ENCODE measurements at places on chromosomes 3 and 15.

GRCh38 chr15:61685534-61685933, 374.7 kb downstream of the VPS13C start:
- H3K27me3 ChIP-seq, result no peaks in the 10 kb centered on the region
- H3K36me3 ChIP-seq, result no peaks in the 10 kb centered on the region
- no peak overlapping the region for H3K4me3 ChIP-seq
- no peak overlapping the region for H3K27ac ChIP-seq
- no peak for DNase-seq

- H3K4me3 ChIP-seq, result no peak overlapping the region
- no peaks in the 10 kb centered on the region for H3K36me3 ChIP-seq
- no peaks in the 10 kb centered on the region for H3K27me3 ChIP-seq
- DNase-seq, result no peak
- peaks cover 11% of the 10 kb centered on the region for H3K4me1 ChIP-seq
- H3K27ac ChIP-seq, result no peak overlapping the region
Measured at GRCh38 chr3:182331341-182331740, 462.0 kb upstream of the ATP11B start.

GRCh38 chr3:116246406-116246980, 198.8 kb downstream of the LSAMP start:
- H3K27me3 ChIP-seq, result no peaks in the 10 kb centered on the region
- H3K27ac ChIP-seq, result no peak overlapping the region
- H3K36me3 ChIP-seq, result no peaks in the 10 kb centered on the region
- no peak overlapping the region for H3K4me3 ChIP-seq
- no peaks in the 10 kb centered on the region for H3K4me1 ChIP-seq
- no peak for DNase-seq

GRCh38 chr3:79886204-79886603, 118.4 kb upstream of the ROBO1 start:
- H3K4me1 ChIP-seq, result no peaks in the 10 kb centered on the region
- H3K27me3 ChIP-seq, result no peaks in the 10 kb centered on the region
- H3K36me3 ChIP-seq, result no peaks in the 10 kb centered on the region
- no peak overlapping the region for H3K27ac ChIP-seq
- DNase-seq, result no peak

GRCh38 chr3:69201658-69202057, 79.3 kb upstream of the LMOD3 start:
- 0 out of 2 replicates have a peak, but pooled peaks cover 5% of the 10 kb centered on the region for H3K4me1 ChIP-seq
- no peak overlapping the region for H3K27ac ChIP-seq
- no peaks in the 10 kb centered on the region for H3K27me3 ChIP-seq
- H3K36me3 ChIP-seq, result no peaks in the 10 kb centered on the region
- no peak overlapping the region for H3K4me3 ChIP-seq
- DNase-seq, result no peak

DNA sequence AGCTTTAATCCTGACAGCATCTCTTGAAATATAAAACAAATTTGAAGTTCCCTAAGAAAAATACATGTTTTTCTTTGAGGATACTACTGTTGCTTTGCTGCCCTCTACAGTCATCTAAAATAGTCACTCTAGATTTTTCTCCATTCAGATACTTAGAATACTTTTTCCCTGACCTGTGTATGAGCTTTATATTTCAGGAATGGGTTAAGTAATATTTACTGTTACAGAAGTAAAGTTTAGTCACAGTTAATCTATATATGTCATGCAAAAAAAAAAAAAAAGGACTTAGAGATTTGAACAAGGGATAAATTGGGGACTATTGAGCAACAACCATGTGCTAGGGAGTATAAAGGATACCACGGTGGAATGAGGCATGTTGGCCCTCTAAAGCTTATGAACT, 8.8 kb downstream of the NECTIN3 start:
- no peaks in the 10 kb centered on the region for H3K36me3 ChIP-seq
- peak; percentile 48 for DNase-seq
- no peak overlapping the region for H3K4me3 ChIP-seq
- H3K27ac ChIP-seq, result no peak overlapping the region

DNA sequence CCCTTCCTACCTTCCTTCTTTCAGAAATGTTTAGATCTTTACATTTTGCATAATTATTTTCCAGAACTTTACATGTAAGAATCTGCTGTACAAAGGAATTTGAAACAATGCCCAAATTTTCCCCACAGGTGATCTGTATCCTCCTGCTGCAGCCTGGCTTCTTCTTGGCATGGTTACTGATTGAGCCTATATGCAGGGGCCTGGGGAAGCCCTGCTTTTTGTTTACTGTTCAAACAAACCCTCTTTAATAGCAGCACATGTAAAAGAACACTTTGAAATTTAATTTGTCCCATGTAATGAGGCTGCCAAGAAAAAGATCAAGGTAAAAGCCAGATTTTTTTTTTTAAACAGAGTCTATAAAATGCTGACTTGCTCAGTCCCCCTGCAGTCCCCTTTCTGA, 432.2 kb downstream of the TUSC7 start:
- no peaks in the 10 kb centered on the region for H3K36me3 ChIP-seq
- H3K4me3 ChIP-seq, result no peak overlapping the region
- no peaks in the 10 kb centered on the region for H3K4me1 ChIP-seq
- H3K27ac ChIP-seq, result no peak overlapping the region

DNA sequence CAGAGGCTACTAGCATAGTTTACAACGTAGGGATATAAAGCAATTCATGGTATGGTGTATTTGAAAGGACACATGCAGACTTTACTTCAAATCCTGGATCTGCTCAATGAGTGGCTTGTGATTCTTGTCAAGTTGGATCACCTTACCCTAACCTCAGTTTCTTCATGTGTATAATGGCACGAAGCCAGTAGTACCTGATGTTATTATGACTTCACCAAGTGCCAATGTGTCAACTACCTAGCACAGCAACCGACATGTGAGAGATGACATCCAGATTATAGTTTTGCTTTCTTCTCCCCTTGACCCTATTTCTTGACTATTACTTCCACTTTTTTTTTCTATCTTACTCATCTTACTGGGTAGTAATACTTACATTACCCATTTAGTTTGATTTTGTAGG, 304.5 kb downstream of the RBMS3 start:
- H3K4me3 ChIP-seq, result no peak overlapping the region
- no peak overlapping the region for H3K27ac ChIP-seq
- no peaks in the 10 kb centered on the region for H3K36me3 ChIP-seq
- no peak for DNase-seq
- no peaks in the 10 kb centered on the region for H3K27me3 ChIP-seq

DNA sequence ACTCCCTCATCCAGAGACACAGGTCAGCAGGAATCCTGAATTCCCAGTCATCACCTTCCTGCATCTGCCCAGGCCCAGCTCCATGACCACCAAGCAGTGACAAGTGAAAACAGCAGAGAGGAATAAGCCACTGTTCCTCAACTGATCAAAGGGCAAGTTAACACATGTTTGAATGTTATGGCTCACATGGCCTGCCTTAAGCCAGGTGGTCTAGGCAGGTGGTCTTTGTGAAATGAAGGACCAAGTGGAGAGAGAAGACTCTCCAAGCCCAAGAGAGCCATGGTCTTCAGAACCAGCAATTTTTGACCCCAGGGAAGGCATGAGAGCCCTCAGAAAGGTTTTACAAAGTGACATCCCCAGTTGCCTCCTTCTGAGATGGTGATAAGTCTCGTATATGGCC, 161.8 kb downstream of the EPHB1 start:
- H3K36me3 ChIP-seq, result no peaks in the 10 kb centered on the region
- H3K4me3 ChIP-seq, result no peak overlapping the region
- DNase-seq, result no peak
- H3K4me1 ChIP-seq, result no peaks in the 10 kb centered on the region

DNA sequence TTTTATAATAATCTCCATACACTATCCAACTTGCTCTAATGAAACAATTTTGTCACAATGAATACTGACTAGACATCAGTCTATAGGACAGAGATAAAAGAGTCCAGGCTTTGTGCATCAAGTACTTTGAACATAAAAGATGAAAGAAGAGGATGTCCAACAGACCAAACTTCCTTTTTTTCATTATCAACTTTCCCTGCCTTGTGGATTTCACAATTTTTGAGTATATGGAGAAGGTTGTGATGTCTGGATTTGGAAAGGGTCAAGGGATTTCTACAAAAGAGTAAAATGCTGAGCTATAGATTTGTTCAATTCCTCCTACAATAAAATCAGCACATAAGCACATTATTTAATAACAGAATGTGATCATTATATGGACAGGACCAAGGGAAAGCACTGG, 25.7 kb downstream of the CD47 start:
- no peaks in the 10 kb centered on the region for H3K4me1 ChIP-seq
- no peak for DNase-seq
- H3K27me3 ChIP-seq, result no peaks in the 10 kb centered on the region
- H3K4me3 ChIP-seq, result no peak overlapping the region
- H3K27ac ChIP-seq, result no peak overlapping the region

DNA sequence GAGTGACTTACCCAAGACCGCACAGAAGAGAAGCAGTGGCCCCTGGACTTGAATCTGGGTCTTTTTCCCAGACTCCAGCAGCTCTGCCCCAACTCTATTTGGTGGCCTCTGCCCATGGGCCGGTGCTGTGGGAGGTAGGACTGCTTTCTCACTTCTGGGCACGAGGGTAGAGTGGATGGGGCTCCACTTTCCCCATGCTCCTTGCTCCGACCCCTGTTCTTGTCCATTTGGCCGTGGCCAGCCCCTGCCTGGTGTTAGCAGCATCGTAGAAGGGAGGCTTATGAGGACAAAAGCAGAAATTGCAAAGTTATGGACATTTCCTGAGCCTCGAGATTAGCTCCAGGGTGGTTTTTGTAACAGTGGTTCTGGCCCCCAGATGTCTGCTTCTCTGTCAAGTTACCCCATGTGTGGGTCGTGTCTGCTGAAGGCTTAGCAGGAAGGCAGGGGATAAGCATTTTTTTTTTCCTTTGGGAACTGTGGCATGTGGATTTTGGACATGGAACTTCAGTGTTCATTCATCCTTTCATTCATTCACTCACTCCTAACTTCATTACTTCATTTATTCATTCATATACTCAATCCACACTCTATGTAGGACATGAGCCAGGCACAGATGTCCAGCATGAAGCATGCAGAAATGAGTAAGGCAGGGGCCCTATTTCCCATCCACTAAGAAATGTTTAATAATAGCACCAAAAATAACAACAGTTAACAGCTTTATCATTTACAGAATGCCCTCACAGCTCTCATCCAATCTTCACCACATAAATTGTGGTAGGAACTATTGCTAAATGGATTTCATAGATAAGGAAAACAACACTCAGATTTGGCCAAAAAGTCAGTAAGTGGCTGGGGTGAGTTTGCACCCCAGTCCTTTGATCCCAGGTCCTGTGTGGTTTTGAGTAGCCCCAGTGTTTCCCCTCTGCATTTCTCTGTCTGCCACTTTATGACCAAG, 180.5 kb downstream of the OPA1 start:
- H3K4me3 ChIP-seq, result no peak overlapping the region
- peaks cover 8% of the 10 kb centered on the region for H3K4me1 ChIP-seq

DNA sequence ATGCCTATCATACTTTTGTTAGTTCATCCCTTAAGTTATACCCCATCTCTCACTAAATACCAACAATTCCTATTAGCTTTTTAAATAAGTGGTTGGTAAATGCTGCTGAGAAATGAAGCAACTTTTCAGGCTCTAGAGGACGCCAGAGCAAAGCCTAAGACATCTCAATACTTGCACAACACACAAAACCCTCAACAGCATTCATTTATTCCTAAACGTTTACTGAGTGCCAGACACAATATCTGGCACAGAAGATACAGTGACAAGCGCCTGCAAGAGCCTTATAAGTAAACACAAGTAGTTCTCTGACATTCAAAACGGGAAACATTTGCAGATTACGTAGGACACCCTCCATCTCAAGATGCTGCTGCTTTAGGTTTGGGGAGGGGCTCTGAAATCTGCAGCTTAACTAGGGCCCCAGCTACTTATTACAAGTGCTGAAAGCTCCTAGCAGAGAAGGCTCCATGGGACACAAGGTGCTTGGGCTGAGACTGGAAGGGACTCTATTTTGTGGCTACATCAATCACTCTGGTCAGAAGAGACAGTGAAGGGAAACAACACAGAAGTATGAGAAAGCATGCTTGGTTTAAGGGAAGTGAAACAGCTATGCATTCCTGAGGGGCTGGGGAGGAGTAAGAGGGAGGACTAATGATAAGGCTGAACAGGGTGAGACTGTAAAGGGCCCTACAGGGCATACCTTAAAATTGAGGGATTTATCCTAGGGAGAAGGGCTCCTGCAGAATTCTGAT, 311.3 kb downstream of the PLCL2 start:
- no peak overlapping the region for H3K4me3 ChIP-seq
- no peaks in the 10 kb centered on the region for H3K36me3 ChIP-seq
- peak overlapping the region; percentile 55 for H3K27ac ChIP-seq
- no peaks in the 10 kb centered on the region for H3K27me3 ChIP-seq
- peak; percentile 70 for DNase-seq

GRCh38 chr3:173617490-173617889, 219.9 kb downstream of the NLGN1 start:
- H3K27me3 ChIP-seq, result no peaks in the 10 kb centered on the region
- H3K36me3 ChIP-seq, result no peaks in the 10 kb centered on the region
- DNase-seq, result no peak
- no peak overlapping the region for H3K27ac ChIP-seq

- H3K27ac ChIP-seq, result no peak overlapping the region
- no peaks in the 10 kb centered on the region for H3K36me3 ChIP-seq
- H3K4me1 ChIP-seq, result no peaks in the 10 kb centered on the region
- H3K4me3 ChIP-seq, result no peak overlapping the region
Measured at GRCh38 chr3:187210091-187210490, 12.8 kb downstream of the RTP1 start.

DNA sequence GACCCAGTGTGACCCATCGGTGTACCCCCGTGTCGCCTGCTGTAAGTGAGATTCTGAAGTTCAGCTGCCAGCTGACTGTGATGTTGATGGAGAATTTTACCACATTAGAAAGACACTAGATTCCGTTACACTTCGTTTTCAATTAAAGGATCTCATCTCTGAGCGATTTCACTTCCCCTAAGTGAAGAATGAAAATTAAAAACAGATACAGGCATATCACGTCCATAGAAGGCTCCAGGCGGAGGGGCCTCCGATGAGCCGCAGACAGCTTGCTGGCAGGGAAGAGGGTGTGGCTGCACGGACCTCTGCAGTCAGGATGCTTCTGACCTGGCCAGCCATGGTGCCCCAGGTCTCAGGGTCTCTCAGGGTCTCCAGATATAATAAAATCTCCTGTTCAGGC, 6.6 kb upstream of the CPN2 start:
- no peak overlapping the region for H3K4me3 ChIP-seq
- H3K36me3 ChIP-seq, result no peaks in the 10 kb centered on the region
- peaks cover 25% of the 10 kb centered on the region for H3K27me3 ChIP-seq

DNA sequence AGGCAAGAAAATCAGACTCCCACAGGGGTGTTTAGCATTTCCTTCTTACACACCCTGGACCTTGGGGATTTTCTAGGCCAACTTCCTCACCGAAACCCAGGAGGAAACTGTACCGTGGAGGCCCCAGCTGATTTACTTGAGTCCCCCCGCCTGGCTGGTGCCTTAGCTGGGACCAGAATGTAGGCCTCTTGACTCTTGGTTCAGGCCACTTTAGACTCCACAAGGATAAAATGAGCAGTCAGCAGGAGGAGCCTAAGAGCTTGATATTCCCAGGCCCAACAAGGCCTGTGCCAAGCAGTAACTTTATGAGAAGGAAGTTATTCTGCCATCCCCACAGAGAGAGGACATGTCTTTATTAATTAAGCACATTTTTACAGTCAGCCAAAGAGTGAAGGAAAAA, 4.6 kb upstream of the APBA2 start:
- no peak overlapping the region for H3K4me3 ChIP-seq
- no peaks in the 10 kb centered on the region for H3K27me3 ChIP-seq
- no peaks in the 10 kb centered on the region for H3K36me3 ChIP-seq
- DNase-seq, result no peak
- H3K4me1 ChIP-seq, result no peaks in the 10 kb centered on the region
